Posterior cingulate gyrus (tissue), 11 donors: ENCODE measurements at places on chromosomes 11 and 22.

DNA sequence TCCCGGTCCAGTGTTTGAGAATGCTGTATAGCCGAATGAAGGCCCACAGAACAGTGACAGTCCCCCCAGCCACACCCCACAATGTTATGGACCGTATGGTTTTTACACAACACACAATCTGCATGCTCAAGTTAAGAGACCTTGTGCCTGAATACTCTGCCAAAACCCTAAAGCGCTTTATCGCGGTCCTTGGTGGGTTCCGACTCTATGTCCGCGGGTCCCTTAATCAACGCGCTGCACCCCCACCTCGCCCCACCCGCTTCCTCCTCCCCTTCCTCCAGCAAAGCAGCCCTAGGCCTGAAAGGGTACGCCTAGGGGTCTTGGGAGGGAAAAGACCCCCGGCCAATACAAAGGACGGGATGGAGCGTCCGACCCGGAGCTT, 442 bp downstream of the COPB1 start:
- no peak for DNase-seq

DNA sequence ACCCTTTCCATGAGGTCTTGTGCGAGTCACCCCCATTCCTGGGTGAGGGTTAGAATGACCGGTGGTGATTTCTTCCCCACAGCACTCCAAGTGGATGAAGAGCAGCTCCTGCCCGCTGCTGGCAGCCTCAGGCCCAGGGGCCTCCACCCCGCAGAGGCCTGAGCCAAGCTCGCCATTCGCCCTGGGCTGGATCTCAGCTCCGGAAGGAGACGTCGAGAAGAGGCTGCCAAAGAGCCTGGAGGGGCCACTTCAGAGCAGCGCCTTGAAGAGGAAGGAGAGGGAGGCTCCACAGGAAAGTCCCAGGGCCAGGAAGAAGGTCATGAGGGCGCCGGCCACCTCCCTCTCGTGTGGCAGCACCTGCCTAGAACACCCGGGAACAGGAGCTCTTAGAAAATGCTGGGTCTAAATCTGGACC, 8.4 kb downstream of the SLC29A2 start:
- no peak for DNase-seq

- DNase-seq = no peak
Observed at GRCh38 chr22:49331878-49332277, 495.8 kb downstream of the BRD1 start.

- DNase-seq = no peak
Observed at GRCh38 chr11:76835928-76836612, 24.6 kb upstream of the ACER3 start.

GRCh38 chr11:77435972-77436371, 37.9 kb downstream of the PAK1 start:
- DNase-seq = no peak

DNA sequence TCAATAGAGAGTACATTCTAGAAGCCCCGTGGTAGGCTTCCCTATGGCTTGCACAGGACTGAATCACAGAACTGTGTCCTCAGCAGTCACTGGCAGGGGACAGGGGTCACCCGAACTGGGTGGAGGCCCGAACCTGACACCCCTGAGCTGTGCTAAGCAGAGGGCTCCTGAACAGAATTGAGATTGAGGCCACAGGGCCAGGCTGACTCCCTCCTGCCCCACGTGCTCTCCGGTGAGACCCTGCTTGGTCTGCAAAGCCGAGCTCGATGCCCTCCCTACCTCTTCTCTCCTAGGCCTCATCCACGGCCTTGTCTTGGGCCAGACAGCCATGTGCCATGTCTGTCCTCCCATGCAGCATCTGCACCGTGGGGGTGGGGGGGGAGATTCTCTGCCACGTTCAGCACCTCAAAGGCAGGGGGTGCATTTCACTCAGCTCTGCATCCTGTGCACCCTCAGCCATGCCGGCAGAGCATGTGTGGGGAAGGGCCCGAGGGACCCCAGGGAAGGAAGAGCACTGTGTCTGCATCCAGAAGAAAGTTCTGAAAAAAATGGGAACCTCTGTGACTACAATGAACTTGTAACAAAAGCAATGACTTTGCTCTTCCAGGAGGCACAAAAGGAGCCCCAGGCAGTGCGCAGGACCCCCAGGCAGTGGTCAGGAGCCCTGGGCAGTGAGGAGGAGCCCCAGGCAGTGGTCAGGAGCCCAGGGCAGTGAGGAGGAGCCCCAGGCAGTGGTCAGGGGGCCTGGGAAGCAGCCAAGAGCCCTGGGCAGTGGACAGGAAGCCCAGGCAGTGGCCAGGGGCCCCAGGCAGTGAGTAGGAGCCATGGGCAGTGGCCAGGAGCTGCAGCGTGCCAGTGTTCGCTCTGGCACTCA, 76.7 kb upstream of the SEPTIN5 start:
- no peak for DNase-seq

- DNase-seq = no peak
Observed at GRCh38 chr22:29637181-29637580, 33.7 kb downstream of the NF2 start.
